ENCODE measurements at places on chromosomes 1 and 21.

GRCh38 chr1:158179301-158180041 is 1.2 kb upstream of the CD1D start:
- DNase-seq, result no peak

- DNase-seq, result peak; percentile 90
Observed at GRCh38 chr1:23369335-23370013, at the start of gene ZNF436. TSS of gene ZNF436 (minus strand) at chr1:23369836. CDS start at chr1:23368005, 1,831 bp downstream.

DNA sequence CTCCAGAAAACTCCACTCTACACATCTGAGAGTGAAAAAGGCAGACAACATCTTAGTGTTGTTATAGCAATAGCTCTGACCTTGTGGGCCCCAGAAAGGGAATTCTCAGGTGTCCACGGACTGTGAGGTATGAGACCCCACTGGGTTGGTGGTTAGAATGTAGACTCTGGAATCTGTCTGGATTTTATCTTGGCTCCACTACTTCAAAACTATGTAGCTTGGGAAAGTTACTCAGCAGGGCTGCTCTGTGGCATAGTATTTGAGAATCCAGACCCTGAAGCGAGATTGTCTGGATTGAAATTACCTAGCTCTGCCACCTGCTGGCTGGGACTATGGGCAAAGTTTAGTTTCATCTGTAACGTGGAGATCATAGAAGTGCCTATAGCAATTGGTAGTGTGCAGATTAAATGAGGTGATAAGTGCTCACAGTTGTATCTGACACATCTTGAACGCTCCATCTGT is 25.8 kb downstream of the PRDM2 start:
- peak; percentile 6 for DNase-seq

DNA sequence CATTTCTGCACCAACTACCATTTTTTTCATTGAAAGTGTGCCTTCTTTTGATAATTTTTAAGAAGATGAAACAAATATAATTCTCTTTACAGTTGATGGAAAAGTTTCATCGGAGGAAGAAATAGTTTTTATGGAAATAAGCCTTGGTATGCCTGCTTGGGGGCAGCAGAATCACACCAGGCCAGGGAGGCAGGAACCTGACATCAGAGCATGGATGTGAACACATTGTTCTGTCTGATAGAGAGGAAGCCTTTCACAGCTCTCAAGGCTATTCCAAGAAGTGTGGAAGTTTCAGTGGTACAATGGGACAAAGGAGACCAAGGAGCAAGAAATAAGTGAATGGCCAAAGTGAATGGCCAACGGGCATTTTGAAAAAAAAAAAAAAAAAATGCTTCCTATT is 162.2 kb upstream of the KCNK2 start:
- DNase-seq, result no peak

GRCh38 chr1:59282951-59283350 is 13.9 kb upstream of the FGGY start:
- no peak for DNase-seq

DNA sequence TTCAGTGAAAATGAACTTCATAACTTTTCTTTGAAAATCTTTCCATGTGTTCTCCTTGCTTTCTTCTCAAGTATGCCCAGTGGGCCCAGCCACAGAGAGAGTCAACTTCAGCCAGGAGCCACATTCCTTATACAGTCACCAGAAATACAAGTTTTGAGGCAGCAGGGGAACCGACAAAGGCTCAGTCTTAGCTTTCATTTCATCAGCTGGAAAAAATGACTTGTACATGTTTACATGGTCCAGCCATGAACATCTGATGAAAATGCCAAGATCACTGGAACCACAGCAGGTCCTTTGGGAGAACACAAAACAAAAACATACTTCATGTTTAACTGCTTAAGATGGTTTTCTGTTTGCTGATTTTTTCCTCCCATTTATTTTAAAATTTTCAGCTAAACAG is 72.5 kb downstream of the SYDE2 start:
- no peak for DNase-seq

GRCh38 chr1:1135339-1136136 is 19.6 kb upstream of the C1orf159 start:
- no peak for DNase-seq

GRCh38 chr1:202221911-202222909 is 28.6 kb downstream of the LGR6 start:
- DNase-seq, result no peak

DNA sequence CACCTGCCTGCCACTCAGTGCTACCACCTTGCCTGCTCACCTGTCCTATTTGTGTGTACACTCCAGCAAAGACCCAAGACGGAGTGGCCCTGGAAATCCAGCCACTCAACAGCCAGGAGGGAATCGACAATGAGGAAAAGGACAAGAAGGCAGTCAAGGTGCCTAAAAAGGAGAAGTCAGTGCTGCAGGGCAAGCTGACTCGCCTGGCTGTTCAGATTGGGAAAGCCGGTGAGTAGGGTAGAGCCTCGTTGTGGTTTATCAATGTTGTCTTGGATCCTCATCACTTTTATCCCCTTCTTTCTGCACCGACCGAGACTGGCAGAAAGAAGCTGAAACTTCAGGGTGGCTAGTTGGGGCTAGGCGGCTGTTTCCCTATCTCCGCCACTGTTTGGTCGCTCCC is 61.4 kb upstream of the LAX1 start:
- no peak for DNase-seq

GRCh38 chr1:47407481-47407880 is 8.6 kb upstream of the FOXE3 start:
- DNase-seq, result no peak

GRCh38 chr1:230120921-230121381 is 53.9 kb downstream of the GALNT2 start:
- no peak for DNase-seq

DNA sequence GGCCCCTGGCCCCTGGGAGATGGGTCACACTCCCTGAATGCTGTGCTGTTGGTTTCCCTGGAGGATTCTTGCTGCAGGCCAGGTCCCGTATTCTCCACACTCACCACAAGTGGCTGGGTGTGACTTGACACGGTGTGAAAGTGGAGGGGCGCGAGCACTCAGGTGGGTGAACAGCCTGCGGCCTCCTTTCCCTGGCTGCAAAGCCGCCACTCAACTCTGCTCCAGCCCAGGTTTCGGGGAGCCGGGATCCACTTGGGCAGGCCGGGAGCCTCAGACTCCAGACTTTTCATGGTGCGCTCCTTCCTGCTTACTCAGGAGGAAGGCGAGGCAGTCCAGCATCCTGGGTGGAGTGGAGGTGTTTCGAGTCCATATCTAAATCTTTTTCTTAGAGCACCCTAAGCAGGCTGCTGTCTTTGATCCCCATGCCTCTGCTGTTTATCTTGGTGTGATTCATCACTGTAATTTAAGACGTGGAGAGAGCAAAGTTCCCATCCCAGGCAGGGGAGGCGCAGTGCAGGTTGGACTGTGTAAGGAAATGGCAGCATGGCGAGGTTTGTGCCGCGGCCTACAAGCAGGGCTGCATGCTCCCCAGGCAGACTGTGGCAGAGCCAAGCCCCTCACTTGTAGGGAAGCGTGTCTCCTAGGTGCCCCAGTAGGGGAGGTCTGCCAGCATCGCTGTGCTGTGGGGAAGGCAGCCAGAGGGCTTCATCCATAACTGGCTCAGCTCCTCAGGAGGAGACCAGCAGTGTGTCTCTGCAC is 29.6 kb downstream of the VANGL1 start:
- DNase-seq, result no peak

DNA sequence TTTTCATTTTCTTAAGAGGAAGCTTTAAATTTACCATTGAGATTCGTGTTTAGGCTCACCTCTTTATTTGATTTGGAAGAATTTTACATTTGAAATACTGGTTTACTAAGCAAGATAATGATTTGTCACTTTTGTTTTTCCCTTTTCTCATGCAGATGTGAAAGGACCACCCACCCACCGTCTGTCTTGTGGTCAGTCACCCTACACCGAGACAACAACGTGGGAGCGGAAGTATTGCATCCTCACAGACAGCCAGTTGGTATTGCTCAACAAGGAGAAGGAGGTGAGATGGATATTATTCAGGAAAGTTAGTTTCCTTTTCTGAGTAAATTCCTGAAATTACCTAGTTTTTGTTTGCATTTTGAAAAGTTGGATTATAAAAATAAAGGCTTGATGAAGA is 189.5 kb downstream of the RASAL2 start:
- no peak for DNase-seq

DNA sequence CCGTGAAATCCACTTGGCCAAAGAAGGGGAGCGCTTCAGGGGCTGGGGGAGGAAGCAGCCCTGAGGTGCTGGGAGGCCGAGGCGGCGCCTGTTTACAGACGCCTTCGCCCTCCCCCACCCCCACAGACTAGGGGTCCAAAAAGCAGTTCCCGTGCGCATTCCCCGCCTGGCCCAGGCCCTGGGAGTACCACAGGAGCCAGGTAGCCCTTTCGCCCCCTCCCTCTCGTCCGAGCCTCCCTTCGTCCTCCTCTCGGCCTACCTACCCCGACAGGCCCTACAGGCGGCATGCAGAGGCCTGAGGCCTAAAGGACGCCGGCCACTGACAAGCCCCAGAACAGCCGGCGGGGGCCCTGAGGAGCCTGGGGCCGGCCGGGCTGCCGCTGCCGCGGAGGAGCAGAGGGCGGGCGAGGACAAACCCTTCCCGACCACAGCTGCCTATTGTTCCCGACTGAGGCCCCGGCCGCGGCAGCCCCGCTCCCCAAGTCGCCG is 522 bp downstream of the RC3H1 start:
- DNase-seq, result peak; percentile 44

GRCh38 chr1:201834621-201835020 is 5.7 kb downstream of the IPO9 start:
- DNase-seq, result no peak

- DNase-seq, result peak; percentile 10
Observed at GRCh38 chr1:192610112-192610889, 25.6 kb upstream of the RGS13 start.

DNA sequence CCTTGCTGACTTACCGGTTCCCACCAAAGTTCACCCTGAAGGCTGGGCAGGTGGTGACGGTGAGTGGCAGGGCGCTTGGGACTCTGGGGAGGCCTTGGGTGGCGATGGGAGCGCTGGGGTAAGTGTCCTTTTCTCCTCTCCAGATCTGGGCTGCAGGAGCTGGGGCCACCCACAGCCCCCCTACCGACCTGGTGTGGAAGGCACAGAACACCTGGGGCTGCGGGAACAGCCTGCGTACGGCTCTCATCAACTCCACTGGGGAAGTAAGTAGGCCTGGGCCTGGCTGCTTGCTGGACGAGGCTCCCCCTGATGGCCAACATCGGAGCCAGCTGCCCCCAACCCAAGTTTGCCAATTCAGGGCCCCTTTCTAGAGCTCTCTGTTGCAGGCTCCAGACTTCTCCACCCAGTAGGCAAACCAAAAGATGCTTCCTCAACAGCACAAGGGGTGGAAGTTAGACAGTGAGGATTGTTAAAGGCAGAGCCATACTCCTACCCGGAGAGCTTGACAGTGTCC is 16.4 kb upstream of the SEMA4A start:
- DNase-seq, result no peak

GRCh38 chr1:23923592-23924499 is 10.7 kb upstream of the CNR2 start:
- DNase-seq, result no peak

- no peak for DNase-seq
Observed at GRCh38 chr1:220797553-220797952, 10.8 kb downstream of the MTARC1 start.

GRCh38 chr1:34740161-34740868 is 14.5 kb upstream of the GJB5 start:
- peak; percentile 35 for DNase-seq

DNA sequence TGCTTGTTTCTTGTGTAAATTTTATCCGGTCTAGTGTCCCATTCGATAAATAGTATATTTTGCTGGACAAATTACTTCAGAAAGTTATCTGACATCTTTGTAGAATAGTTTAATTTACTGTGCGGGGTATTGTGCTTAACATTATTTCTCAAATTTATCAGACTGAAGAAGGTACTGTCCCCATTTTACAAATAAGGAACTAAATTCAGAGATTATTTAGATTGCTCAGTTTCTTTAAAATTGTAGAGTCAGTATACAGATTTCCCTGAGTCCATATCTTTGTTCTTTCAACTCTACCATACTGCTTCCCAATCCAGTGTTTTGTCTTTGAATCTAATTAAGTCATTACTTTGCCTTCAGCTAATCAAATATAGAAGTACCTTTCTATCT is 6.4 kb downstream of the ATP5PB start:
- DNase-seq, result no peak

DNA sequence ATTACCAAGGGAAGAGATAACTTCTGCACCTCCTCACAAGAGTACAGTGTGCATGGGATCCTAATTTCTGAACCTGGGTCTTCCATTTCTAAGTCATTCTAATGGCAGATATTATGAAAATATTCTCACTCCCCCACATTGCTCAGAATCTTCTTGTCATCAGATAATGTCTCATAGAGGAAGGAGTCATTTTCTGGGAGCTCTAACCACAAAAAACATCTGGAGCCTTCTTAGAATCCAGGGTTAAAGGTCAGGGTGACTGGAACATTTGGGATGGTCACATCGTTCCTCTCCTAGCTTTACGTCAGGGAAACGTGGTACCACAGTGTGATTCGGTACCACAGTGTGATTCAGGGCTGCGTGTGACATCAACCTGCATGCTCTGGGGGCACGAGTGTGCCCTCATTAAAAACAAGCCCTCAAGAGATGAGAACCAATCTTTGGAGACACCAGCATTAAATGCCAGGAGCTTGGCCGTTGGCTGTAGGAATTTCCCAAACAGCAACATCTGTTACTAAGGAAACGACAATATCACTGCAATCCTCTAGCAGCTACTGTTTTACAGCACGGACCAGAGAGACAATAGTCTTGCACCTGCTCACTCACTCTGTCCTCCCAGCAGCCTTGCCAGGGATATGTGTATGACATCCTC is 179.1 kb downstream of the PSMG1 start:
- DNase-seq, result no peak

GRCh38 chr1:15684468-15685291 is 560 bp downstream of the PLEKHM2 start:
- DNase-seq, result peak; percentile 23

DNA sequence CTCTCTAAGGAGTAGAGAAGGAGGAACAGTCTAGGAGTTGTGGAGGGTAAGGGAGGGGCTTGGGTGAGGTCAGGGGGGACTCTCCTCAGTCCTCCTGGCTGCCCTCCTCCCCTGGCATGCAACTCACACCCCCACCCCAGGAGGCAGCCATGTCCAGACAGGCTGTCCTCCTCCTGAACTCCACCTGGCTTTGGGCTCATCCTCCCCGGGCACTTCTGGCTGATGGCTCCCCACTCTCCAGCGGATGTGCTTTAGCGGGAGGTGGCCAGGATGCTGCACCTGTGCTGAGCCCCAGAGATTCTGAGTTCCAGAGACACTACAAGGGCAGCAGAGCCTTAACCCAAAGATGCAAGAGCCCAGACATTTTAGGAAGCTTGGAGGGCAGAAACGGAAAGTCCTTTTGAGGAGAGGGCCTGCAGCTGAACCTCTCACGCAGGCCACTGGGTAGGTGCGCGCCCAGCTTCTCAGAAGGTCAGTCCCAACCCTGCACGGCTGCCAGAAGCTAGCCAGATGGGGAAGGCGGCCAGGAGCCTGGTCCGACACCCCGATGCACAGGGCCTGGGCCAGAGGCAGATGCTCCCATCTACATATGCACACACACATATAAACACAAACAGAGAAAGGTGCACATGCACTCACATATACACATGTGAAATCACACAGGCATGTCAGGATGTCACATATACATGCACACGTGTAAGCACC is 83.4 kb downstream of the PDE9A start:
- DNase-seq, result no peak

- DNase-seq, result no peak
Observed at GRCh38 chr1:66176012-66176715, 357.8 kb upstream of the SGIP1 start.

- no peak for DNase-seq
Observed at GRCh38 chr1:16607433-16607851, 5.9 kb downstream of the NBPF1 start.
